ENCODE measurements at places on chromosomes 3 and 15. TPM values are rescaled to one million over a fixed set of nuclear protein-coding genes. Genes with fewer than 3 reads are reported as not detected.

DNA sequence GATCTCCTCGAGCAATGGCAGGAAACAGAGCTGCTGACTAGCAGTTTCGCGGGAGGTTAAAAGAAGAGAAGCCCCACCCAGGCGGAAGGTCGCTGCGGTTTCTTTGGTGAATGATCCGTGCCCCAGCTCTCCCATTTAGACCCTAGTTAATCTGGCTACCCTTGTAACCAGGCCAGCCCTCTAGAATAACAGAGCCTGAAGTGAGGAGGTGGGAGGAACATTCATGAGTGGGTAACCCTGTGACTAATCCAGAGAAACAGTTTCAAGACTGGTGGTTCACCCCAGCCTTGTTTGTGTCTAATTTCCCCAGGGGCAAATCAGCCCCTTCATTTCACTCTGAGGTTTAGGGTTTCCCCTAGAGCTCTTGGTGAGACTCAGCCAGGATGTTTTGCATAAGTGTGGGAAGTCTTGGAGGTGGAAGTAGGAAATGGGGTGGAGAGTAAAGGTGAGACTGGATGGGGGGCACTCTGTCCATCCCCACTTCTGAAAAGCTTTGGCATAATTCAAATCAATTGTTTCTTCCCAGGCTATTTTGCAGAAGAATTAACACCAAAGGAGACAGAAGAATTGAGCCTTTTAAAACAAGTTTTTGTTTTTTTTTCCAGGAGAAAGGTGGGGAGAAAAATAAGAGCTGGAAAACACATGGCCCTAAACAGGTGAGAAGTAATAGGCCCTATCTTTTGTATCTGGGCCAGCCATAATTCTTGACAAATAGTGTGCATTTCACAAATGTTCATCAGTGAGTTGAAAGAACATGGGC lies 303.1 kb downstream of the RPLP1 start:
- no peaks in the 10 kb centered on the region for H3K4me1 ChIP-seq
- no peak for DNase-seq
- no peaks in the 10 kb centered on the region for H3K27me3 ChIP-seq
- no peak overlapping the region for H3K27ac ChIP-seq
- no peak overlapping the region for H3K4me3 ChIP-seq
- no peaks in the 10 kb centered on the region for H3K36me3 ChIP-seq

GRCh38 chr3:136919799-136920580 lies 37.8 kb upstream of the IL20RB start:
- no peak overlapping the region for H3K27ac ChIP-seq
- H3K27me3 ChIP-seq = no peaks in the 10 kb centered on the region
- no peak overlapping the region for H3K4me3 ChIP-seq
- DNase-seq = no peak

DNA sequence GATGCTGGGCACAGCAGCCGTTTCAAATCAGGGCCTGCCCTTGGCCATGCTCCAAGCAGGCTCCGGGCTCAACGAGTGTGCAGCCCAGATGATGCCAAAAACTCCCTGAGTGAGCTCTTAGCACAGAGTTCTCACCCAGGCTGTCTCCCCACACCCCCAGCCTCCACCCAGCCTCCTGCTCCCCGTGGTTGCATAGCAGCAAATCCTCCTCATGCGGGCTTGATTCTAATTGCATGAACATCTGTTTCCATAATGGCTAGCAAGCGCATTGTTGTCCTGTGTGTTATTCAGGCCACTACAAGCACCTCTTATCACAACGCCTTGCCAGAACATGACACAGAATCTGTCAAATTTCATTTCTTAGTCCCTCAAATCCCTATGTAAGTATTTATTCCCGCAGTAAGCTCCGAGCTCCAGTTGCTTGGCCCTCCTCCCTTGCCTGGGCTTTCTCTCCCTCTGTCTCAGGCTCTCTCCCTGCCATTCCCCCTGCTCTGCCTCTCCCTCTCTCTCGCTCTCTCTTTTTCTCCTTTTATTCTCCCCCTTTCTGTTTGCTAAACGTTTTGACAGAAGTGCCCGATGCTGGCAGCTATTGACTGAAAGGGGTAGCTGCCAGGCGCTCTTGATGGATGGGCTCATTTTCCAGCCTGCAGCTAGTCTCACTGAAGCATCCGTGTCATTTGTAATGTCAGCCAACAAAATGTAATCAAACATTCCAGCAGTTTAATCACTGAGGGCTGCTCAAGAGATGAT lies 306.5 kb downstream of the IL20RB start:
- no peak overlapping the region for H3K4me3 ChIP-seq
- H3K36me3 ChIP-seq = no peaks in the 10 kb centered on the region
- H3K27me3 ChIP-seq = no peaks in the 10 kb centered on the region

RTP3 gene
- not detected for total RNA-seq

DNA sequence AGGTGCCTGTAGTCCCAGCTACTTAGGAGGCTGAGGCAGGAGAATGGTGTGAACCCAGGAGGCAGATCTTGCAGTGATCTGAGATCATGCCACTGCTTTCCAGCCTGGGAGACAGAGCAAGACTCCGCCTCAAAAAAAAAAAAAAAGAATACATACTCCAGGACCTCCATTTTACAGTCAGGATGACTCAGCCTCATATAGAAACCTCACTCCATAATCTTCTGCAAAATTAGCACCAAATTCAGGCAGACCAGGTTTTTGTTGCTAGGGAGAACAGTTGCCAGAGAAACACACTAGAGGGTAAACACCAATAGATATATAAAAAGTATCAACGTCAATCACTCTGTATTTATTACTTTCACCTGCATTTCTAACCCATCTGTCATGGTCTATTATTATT lies 28.3 kb upstream of the AP3B2 start:
- no peak overlapping the region for H3K27ac ChIP-seq
- H3K4me1 ChIP-seq = no peaks in the 10 kb centered on the region
- H3K4me3 ChIP-seq = no peak overlapping the region
- no peaks in the 10 kb centered on the region for H3K36me3 ChIP-seq
- H3K27me3 ChIP-seq = no peaks in the 10 kb centered on the region
